ENCODE measurements at places on chromosomes 11 and 22.

DNA sequence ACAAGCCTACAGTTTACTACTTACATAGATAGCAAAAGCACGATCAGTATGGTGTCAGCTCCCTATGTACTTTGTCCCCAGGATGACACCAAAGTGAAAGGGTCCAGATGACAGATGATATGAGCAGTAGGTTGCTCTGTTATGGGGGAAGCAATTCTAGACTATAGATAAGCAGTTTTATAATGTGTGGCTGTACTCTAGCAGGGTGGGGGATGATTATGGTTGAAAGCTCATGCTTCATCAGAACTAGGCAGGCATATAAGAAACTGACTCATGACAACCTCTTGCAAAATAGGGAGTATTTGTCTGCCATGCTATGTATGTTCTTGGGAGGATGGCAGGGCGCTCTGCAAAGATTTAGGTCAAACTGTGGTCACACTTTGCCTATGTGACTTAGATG lies 158.2 kb upstream of the ZBED5 start:
- DNase-seq: no peak

DNA sequence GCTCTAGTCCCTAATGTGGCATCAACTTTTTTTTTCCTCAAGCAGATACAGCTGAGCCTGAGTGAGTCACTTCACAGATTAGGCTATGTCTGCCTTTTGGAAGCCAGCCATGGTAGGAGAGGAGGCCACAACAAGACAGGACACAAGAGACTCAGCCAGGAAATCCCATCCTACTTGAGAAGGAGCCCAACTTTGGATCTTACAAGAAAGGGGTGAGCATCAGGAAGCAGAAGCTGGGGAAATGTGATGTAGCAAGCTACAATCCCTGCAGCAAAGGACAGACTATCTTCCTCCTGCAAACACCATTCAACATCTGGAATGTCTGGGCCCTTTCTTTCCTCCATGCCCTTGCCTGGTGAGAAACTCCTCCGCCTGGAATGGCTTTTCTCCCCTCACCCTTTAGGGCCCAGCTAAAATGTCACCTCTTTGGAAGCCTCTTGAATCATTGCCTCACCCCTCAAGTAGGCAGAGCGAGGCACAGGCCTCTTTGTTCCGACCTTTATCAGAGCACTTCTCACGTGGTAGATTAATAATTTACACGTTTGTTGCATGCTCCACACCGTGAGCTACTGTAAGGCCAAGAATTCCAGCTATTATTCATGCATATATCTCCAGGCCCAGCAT lies 156.4 kb upstream of the PITPNB start:
- no peak for DNase-seq

- DNase-seq: no peak
Measured at GRCh38 chr11:124762105-124762623, at the start of gene ESAM. Gene ESAM (minus strand): TSS chr11:124762290. CDS start chr11:124762154, 136 bp downstream.

DNA sequence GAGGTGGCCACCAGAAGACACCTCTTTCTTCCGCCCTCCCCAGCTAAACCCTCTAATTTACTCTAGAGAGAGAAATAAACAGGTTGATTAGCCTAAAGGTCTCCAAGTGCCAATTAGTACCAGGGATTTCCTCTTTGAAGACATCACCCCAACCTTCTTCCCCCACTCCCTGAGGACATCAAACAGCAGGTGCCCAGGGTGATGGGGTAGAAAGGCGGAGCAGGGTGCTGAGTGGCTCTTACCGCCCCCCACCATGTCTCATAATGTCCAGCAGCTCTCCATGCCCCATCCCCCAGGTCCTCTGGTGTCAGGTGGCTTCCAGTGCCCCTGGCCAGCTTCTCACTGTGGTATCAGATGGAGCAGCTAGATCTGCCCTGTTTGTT lies 5.3 kb upstream of the GNAZ start:
- DNase-seq: no peak

GRCh38 chr22:26825960-26826935 lies 168.9 kb downstream of the MIAT start:
- no peak for DNase-seq

DNA sequence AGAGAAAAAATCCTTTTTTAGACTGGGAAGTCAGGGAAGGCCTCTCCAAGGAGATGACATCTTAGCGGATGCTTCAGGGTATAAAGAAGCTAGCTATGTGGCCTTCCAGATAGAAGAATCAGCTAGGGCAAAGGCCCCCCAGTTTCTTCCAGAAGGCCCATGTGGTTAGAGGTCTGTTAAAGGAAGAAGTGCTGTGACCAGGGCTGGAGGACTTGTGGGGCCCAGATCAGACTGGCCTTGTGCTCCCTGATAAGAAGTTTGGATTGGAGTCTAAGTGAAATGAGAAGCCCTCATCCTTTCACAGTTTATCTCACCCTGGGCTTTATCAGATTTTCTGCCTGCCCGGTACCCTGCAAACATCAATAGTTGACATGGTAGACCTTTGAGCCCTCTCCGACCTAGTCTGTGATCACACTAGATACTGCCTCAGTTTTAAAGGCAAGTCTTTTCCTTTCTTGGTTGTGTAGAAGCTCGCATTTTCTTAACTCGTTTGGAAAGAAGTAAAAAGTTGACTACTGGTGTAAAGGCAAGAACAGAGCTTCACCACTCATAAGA lies 7.8 kb downstream of the AMPD3 start:
- no peak for DNase-seq

DNA sequence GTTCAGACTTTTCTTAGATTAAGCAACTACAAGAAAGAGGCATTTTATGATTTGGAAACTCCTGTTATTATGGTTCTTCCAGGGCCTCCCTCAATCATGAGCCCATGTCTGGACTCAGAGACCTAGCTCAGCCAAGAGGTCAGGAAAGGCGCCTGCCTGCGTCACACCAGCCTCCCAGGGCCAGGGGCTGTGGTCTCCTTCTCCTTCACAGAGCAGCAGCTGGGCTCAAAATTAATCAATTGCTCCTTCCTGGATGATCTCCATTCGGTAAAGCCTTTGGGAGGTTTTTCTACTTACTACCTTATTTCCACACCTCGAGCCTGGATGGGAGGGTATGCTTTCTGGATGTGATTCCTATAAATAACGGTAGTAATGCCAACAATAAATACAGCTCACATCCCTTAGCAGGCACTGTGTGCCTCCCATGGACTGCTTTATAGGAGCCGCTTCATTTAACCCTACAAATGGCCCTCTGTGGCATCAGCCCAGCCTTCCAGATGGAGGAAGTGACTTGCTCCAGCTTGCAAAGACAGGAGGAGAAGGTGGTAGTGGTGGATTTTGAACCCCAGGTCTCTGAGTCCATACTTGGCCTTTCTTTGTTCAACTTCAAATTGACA lies 1445.6 kb downstream of the TBC1D22A start:
- DNase-seq: no peak

DNA sequence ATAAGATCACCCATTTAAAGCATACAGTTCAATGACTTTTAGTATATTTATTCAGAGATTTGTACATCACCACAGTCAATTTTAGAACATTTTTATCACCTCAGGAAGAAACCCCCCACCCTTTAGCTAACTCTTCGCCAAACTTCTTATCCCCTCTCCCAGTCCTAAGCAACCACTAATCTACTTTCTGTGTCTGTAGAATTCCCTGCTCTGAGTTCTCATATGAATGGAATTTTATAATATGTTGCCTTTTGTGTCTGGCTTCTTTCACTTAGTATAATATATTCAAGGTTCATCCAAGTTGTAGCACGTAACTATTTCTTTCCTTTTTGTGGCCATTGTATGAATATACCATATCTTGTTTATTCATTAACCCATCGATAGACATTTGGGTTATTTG lies 3.6 kb downstream of the ANKRD13D start:
- no peak for DNase-seq

- no peak for DNase-seq
Measured at GRCh38 chr11:112504056-112504455, 243.4 kb upstream of the PLET1 start.

DNA sequence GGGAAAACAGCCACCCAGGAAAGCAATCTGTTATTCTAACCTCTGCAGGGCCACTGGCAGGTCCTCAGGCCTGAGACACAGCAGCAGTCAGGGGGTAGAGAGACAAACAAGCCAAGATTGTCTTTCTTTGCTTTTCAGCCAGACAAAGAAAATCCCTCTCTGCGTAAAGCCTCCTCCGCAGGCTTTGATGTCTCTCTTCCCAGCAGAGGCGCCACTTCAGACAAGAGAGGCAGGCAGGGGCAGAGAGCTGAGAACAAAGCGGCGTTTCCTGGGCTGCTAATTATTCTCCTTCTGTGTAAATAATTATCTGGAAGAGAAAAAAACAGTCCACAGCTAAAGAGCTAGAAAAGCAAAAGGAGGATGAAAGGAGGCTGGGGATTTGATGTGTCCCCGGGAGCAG lies 102.7 kb upstream of the SEZ6L start:
- no peak for DNase-seq

Measured in activated CD4-positive, alpha-beta T cell treated with anti-CD3 and anti-CD28 coated beads, Interleukin-2, amount 50 U/mL, for 24 hours (primary cell).